Renal pelvis (tissue), 12 donors: ENCODE measurements at places on chromosomes 3 and 15.

GRCh38 chr15:79529157-79529785 lies 97.1 kb downstream of the MINAR1 start:
- no peak for DNase-seq

GRCh38 chr3:101677436-101678286 lies 729 bp upstream of the ZBTB11 start:
- no peak for DNase-seq

DNA sequence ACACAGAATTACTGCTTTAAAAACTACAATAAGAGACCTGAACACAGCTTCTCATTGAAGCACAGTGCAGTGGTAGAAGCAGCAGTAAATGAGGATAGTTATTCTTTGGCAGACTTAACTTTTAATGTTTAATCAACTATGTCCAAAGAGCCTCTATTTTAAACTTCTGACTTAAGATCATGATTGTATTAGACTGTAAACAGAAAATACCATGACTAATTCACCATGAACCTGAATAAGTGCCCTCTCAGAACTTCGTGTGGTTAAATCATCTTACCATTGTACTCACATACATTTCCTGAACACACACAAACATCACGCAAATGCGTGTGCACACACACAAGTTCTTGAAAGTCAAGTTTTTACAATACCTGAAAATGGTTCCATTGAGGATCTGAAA lies 13.9 kb downstream of the CEP152 start:
- no peak for DNase-seq

GRCh38 chr15:72168131-72168807 lies 29.3 kb downstream of the GRAMD2A start:
- peak; percentile 29 for DNase-seq

- no peak for DNase-seq
Observed at GRCh38 chr3:29952431-29952830, 654.0 kb upstream of the TGFBR2 start.

DNA sequence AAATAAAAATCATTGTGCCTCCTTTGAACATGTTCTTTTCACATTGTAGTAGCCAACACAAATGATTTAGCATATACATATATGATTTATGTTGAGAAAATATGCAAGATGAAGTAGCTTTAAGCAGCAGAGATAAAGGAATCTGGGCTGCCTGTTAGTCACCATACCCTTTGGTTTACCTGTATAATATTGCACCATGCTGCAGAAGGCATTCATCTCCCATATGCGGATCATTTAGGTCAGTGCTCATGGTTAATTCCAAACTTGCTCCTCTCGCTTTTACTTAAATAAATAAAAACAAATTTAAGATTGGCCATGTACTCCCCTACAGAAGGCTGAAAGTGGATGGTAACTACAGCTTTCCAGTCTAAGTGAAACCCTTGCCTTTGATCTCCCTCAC lies 86.7 kb upstream of the TBL1XR1 start:
- DNase-seq, result no peak

DNA sequence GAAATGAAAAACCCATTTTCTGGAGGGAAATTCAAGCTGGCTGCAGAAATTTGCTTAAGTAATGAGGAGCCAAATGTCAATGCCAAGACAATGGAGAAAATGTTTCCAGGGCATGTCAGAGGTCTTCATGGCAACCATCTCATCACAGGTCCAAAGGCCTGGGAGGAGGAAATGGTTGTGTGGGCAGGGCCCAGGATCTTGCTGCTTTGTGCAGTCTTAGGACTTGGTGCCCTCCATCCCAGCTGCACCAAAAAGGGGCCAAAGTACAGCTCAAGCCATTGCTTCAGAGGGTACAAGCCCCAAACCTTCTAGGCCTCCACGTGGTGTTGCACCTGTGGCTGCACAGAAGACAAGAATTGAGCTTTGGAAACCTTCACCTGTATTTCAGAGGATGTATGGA lies 59.3 kb downstream of the POMGNT2 start:
- DNase-seq, result no peak

GRCh38 chr3:89533275-89533674 lies 425.9 kb downstream of the EPHA3 start:
- no peak for DNase-seq

DNA sequence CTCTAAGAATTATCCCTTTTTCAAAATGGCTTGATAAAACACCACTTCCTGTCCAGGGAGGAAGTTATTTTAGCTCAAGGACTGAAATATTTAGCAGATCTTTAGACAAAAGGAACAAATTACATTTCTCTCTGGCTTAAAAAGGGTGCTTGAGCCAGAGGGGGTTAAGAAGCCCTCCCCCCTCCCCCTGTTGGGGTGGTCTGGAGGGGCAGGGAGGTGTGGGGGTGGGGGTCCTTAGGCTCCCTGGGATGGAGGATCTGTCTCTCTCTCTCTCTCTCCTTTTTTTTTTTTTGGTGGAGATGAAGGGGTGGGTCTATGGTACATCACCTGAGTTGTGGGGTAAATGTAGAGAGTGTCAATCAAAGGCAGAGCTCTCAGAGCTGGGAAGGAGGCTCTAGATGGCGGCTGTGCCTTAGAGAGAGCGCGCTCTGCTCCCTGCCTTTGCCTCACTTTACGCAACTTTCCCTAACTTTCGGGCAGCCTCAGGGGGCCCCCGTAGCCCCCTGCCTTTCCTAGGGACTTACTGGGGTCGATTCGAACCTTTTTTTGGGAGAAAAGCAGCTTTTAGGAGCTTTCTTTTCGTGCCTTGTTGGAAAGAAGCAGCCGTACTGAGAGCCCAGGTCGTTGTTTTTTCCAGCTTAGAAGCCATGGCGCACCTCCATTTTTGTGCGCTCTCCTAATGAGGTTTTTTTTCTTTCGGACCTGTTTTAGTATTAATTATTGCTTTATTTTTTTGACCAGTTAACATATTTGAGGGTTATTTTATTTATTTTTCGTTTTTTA lies at the start of gene CHD2:
Gene CHD2 (plus strand): TSS at position 377 of the 783 bp plus-strand sequence. CDS start 914 bp downstream, outside the sequence.
- peak; percentile 89 for DNase-seq

- DNase-seq, result no peak
Observed at GRCh38 chr3:243356-243725, 46.8 kb downstream of the CHL1 start.

- no peak for DNase-seq
Observed at GRCh38 chr15:75178171-75178937, 23.3 kb upstream of the C15orf39 start.

- no peak for DNase-seq
Observed at GRCh38 chr3:20064387-20064786, 24.1 kb downstream of the KAT2B start.

GRCh38 chr3:170470063-170471016 lies 51.7 kb downstream of the CLDN11 start:
- peak; percentile 68 for DNase-seq

- DNase-seq, result no peak
Observed at GRCh38 chr3:14741510-14741909, 66.6 kb downstream of the C3orf20 start.
